ENCODE measurements at places on chromosomes 6 and 20.

DNA sequence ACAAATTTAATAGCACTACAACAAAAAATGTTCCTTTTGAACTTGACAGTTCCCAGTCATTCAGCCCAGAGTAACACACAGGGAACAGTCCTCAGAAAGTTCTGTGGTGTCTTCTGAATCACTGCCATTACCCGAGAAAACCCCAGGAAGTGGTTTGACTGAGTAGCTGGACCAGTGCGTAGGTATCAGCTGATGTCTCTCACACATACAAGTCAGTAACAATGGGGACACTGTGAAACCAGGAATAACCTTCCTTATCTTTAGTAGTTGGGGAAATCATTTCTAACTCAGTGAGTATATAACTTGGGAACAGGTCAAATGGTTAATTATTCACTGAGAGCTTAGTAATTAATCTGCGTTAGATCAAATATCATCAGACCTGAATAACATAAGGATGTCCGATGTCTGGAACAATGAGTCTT, 73.1 kb downstream of the HIVEP2 start:
- DNase-seq, result no peak

GRCh38 chr6:39681674-39682121, 43.5 kb downstream of the KIF6 start:
- no peak for DNase-seq

- DNase-seq, result no peak
Observed at GRCh38 chr6:19415605-19416326, 421.4 kb upstream of the ID4 start.

GRCh38 chr6:11702500-11703130, 76.0 kb downstream of the ADTRP start:
- DNase-seq, result no peak

GRCh38 chr20:42429761-42430458, 759.8 kb downstream of the PTPRT start:
- no peak for DNase-seq

GRCh38 chr20:24318569-24319352, 150.7 kb upstream of the SYNDIG1 start:
- DNase-seq, result no peak

All from NCI-H69 (cell line).